ENCODE measurements at places on chromosomes 12 and 14. TPM values are rescaled to one million over a fixed set of nuclear protein-coding genes. Genes with fewer than 3 reads are reported as not detected.

- no peak for DNase-seq
Observed at GRCh38 chr14:82112210-82112839, 578.7 kb upstream of the SEL1L start.

GRCh38 chr12:19288603-19289244, 150.6 kb upstream of the AEBP2 start:
- no peak for DNase-seq

DNA sequence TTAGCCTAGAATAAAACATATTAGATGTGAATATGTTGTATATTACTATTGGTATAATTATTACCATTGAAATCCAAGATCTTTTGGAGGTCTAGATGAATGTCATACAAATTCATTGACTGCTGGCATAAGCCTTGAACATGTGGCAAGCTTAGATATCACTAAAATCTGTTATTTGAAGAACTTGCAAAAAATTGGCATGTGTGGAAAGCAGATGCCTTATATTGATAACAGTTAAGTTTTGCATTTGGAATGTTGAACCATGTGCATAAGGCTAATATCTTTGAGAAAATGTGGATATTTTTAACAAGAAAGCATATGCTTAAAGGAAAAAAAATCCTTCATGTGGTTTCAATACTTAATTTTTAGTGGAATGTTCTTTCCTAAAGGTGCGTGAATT, 203.6 kb upstream of the PRICKLE1 start:
- DNase-seq, result no peak

Gene VRTN
- not detected for total RNA-seq

Gene TMTC1
- total RNA-seq, result 1.2 TPM

All from glomerular endothelial cell (primary cell).